Central memory CD8-positive, alpha-beta T cell (primary cell): ENCODE measurements at places on chromosomes 2 and 18.

DNA sequence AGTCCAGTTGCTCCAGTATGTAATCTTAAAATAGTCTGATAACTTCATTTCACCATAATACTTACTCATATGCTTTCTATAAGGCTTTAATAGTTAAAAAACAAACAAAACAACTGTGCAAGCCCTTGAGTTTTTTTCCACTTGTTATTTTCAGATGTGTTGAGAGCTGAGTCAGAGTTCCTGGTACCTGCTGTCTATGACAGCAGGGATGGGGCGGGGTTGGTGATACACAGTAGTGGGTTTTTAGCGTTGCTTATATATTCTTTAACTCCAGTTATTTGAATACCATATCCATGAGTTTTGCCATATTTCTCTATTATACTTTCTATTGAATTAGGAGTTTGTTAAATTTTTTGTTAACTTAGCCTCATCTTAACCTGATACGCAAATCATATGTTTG is 5.0 kb downstream of the NAPG start:
- peaks cover 19% of the 10 kb centered on the region for H3K36me3 ChIP-seq
- no peak overlapping the region for H3K4me3 ChIP-seq
- DNase-seq = no peak
- H3K27ac ChIP-seq = no peak overlapping the region
- no peaks in the 10 kb centered on the region for H3K27me3 ChIP-seq

DNA sequence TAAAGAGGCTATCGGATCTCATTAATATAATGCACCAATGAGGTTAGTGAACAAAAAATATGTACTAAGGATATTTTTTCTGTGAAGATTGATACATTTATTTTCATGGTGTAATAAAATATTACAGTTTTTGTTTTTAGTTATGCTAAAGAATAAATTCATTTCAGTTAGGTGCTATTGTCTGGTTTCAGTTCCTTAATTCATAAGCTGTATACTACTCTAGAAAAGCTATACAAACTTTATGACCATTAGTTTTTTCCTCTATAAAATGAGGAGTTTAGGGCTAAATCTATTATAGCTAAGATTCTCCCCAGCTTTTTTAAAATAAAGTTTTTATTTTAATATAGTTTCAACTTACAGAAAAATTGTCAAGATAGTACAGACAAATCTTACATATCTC is 1311.7 kb upstream of the NXPH2 start:
- no peaks in the 10 kb centered on the region for H3K4me1 ChIP-seq
- no peaks in the 10 kb centered on the region for H3K27me3 ChIP-seq

DNA sequence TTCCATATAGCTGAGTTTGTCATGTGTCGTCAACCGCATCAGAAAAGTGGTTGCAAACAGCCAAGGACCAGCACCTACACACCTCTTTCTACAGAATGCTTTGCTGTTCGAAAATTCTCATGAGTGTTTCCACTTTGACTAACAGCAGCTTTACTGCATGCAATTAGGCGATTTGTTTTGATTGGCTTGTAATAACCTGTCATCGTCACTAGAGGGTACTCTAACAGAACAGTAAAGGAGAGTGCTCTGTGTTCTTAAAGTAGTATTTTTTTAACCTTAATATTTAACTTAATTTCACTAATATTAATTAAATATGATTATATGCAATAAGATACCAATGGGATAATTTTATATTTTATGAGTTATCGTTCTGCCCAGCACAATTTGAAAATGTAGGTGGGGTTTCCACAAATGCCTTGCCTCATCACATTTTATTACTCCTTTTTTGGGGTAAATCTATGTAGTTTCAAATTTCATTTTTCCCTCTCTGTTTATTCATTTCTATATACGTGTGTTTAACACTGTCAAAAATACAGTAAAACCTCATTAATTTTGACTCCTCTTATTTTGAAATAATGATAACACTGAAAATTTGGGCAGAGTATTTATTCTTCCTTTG is 502.2 kb downstream of the NRXN1 start:
- H3K36me3 ChIP-seq = no peaks in the 10 kb centered on the region
- H3K4me3 ChIP-seq = no peak overlapping the region
- H3K4me1 ChIP-seq = no peaks in the 10 kb centered on the region
- no peak overlapping the region for H3K27ac ChIP-seq
- H3K27me3 ChIP-seq = no peaks in the 10 kb centered on the region

GRCh38 chr18:23056315-23056714 is 79.0 kb upstream of the CABLES1 start:
- peaks cover 5% of the 10 kb centered on the region for H3K4me1 ChIP-seq
- no peak overlapping the region for H3K4me3 ChIP-seq
- DNase-seq = no peak

- no peaks in the 10 kb centered on the region for H3K4me1 ChIP-seq
- no peaks in the 10 kb centered on the region for H3K36me3 ChIP-seq
- no peak for DNase-seq
Observed at GRCh38 chr2:6310256-6311215, 555.2 kb downstream of the CMPK2 start.

DNA sequence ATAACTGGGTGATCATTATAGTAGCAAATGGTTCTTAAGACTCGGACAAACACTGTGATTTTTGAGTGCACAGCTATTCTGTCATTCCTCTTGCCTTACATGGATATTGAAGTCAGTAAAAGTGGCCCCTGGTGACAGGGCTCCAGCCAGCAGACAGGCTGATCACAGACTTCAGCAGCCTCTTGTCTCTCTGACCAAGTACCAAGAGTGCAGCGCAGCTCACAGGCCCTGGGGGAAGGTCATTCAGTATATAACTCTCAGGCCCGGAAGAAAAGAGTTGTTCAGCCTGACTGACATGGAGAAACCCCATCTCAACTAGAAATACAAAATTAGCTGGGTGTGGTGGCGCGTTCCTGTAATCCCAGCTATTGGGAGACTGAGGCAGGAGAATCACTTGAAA is 202.6 kb downstream of the HRH4 start:
- peaks cover 9% of the 10 kb centered on the region for H3K27me3 ChIP-seq
- no peak overlapping the region for H3K27ac ChIP-seq
- no peak overlapping the region for H3K4me3 ChIP-seq
- H3K4me1 ChIP-seq = peaks cover 12% of the 10 kb centered on the region

GRCh38 chr2:24594283-24594682 is 103.2 kb downstream of the NCOA1 start:
- no peak overlapping the region for H3K27ac ChIP-seq
- no peaks in the 10 kb centered on the region for H3K36me3 ChIP-seq
- no peaks in the 10 kb centered on the region for H3K27me3 ChIP-seq
- H3K4me1 ChIP-seq = peaks cover 19% of the 10 kb centered on the region

GRCh38 chr2:7845332-7845731 is 836.5 kb upstream of the ID2 start:
- no peak overlapping the region for H3K4me3 ChIP-seq
- no peaks in the 10 kb centered on the region for H3K27me3 ChIP-seq
- H3K27ac ChIP-seq = no peak overlapping the region
- H3K4me1 ChIP-seq = peaks cover 15% of the 10 kb centered on the region

DNA sequence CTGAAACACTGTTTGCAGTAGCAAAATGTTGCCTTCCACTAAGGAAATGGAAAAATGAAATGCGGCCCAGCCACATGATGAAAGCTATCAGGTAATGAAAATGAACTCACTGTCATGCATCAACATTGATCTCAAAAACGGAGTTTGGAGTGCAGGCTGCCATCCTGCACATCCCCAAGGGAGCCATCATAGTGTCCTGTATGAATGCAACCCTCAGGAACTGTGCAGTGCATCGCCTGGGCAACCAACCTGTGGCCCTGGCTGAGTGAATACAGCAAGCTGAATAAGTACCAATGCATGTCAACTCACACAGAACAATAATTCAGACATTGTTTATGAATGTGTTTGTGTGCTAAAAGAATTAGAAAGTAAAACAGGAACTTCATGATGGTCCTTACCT is 23.1 kb upstream of the TXNDC2 start:
- H3K4me3 ChIP-seq = no peak overlapping the region
- peaks cover 30% of the 10 kb centered on the region for H3K27me3 ChIP-seq
- no peaks in the 10 kb centered on the region for H3K4me1 ChIP-seq
- H3K27ac ChIP-seq = no peak overlapping the region
- DNase-seq = no peak
- no peaks in the 10 kb centered on the region for H3K36me3 ChIP-seq

GRCh38 chr2:46634905-46635304 is 155.5 kb downstream of the TMEM247 start:
- H3K4me1 ChIP-seq = peaks cover 11% of the 10 kb centered on the region
- no peak overlapping the region for H3K4me3 ChIP-seq
- peak overlapping the region; percentile 69 for H3K27ac ChIP-seq
- peaks cover 7% of the 10 kb centered on the region for H3K36me3 ChIP-seq
- no peaks in the 10 kb centered on the region for H3K27me3 ChIP-seq

DNA sequence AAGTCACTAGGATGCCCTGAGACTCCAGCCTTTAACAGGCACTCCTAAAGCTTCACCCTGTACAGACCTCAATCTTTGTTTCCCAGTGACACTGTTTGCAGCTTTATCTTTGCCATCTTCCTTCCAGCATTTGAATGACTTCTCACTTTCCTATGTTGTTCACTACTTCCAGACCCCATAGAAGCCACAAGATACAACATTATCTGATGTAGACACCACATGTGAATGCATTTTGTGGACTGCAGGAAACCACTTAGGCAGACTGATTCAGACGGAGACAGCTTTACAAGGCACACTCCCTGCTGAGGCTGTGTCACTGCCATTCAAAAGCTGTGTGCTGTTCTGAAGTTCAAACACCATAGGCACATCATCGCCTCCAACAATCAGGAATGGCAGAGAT is 67.3 kb upstream of the SPATS2L start:
- peaks cover 22% of the 10 kb centered on the region for H3K27me3 ChIP-seq
- H3K4me3 ChIP-seq = no peak overlapping the region
- no peaks in the 10 kb centered on the region for H3K4me1 ChIP-seq

DNA sequence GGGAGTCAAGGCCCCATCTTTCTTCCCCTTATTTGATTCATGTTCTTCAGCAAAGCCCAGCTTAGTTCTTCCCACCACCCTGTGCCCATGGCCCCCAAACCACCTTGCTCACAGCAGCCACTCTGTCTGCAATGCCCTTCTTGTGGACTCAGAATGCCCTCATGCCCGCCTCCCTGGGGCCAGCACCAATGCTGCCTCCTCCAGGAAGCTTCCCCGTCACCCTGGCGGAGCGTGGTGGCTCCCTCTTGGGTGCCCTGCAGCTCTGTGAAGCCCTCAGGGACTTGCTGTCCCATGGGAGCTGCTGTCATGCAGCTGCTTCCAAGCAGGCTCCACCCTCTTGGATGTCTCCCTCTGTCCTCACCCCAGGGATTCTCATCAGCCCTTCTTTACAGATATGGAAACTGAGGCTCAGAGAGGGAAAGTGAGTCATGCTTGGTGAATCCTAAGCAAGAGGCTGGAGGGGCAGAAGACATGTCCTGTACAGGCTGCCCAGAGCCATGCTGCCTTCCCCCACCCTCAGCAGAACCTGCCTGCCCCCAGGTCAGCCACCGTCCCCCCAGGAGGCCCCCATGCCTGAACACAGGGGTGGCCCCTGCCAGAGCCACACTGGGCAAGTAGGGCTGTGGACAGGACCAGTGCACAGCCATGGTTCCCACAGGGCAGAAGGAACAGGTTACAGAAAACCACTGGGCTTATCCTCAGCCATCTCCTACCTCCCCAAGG is 11.8 kb upstream of the DUSP2 start:
- peak overlapping the region; percentile 95 for H3K27ac ChIP-seq
- no peaks in the 10 kb centered on the region for H3K27me3 ChIP-seq
- peak overlapping the region; percentile 71 for H3K4me3 ChIP-seq
- peaks cover 74% of the 10 kb centered on the region for H3K4me1 ChIP-seq

- H3K27ac ChIP-seq = no peak overlapping the region
- no peaks in the 10 kb centered on the region for H3K36me3 ChIP-seq
- H3K27me3 ChIP-seq = no peaks in the 10 kb centered on the region
- no peaks in the 10 kb centered on the region for H3K4me1 ChIP-seq
- no peak for DNase-seq
- H3K4me3 ChIP-seq = no peak overlapping the region
Observed at GRCh38 chr2:48929571-48930301, 174.2 kb upstream of the LHCGR start.

DNA sequence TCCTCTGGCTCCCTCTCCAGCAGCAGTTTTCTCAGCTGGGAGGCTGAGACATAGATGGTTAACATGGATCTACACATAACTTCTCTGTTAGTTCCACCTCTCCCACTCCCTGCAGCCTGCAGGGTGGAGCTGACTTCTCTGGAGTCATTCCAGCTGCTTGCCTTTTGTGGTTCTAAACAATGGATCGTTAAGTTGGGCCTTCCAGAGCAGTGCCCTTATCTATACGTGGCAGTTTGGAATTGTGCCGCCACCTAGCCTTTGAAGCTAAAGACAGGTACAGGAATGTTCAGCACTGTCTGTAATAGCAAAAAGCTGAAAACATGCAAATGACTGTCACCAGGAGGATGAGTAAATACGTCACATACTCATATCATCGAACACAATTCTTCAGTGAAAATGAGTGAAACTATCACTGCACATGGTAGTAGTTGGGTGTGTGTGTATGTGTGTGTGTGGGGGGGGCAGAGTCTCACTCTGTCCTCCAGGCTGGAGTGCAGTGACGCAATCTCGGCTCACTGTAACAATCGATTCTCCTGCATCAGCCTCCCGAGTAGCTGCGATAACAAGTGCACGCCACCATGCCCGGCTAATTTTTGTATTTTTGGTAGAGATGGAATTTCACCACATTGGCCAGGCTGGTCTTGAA is 50.3 kb downstream of the SH2D6 start:
- no peaks in the 10 kb centered on the region for H3K27me3 ChIP-seq
- no peak overlapping the region for H3K27ac ChIP-seq
- no peaks in the 10 kb centered on the region for H3K36me3 ChIP-seq
- no peak overlapping the region for H3K4me3 ChIP-seq
- no peaks in the 10 kb centered on the region for H3K4me1 ChIP-seq

DNA sequence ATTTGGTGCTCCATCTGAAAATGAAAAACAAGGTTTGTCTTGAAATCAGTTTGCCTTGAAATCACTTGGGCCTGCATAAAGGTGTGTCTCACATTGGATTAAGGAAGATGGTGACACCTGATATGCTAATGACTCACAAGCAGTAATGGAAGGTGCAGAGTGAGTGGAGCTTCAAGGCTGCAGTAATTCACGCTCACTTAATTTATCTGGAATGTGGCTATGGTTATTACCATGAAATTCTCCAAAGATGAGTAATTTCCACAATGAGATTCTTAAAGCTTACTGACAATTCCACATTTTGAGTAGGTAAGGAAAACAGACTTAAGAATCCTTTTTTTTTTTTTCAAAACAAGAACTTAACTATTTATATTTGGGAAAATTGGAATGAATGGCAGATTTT is 156.8 kb downstream of the PAX3 start:
- no peaks in the 10 kb centered on the region for H3K36me3 ChIP-seq
- DNase-seq = no peak
- no peaks in the 10 kb centered on the region for H3K27me3 ChIP-seq
- H3K4me1 ChIP-seq = no peaks in the 10 kb centered on the region
- H3K4me3 ChIP-seq = no peak overlapping the region
- no peak overlapping the region for H3K27ac ChIP-seq

GRCh38 chr2:41194230-41194629 is 742.3 kb upstream of the SLC8A1 start:
- no peaks in the 10 kb centered on the region for H3K27me3 ChIP-seq
- no peaks in the 10 kb centered on the region for H3K4me1 ChIP-seq
- no peak for DNase-seq
- H3K27ac ChIP-seq = no peak overlapping the region

- no peak overlapping the region for H3K4me3 ChIP-seq
- H3K27me3 ChIP-seq = no peaks in the 10 kb centered on the region
- H3K27ac ChIP-seq = no peak overlapping the region
- no peak for DNase-seq
- H3K4me1 ChIP-seq = peaks cover 3% of the 10 kb centered on the region
Observed at GRCh38 chr2:7840651-7841380, 841.0 kb upstream of the ID2 start.
